ENCODE measurements at places on chromosomes 6 and 20.

DNA sequence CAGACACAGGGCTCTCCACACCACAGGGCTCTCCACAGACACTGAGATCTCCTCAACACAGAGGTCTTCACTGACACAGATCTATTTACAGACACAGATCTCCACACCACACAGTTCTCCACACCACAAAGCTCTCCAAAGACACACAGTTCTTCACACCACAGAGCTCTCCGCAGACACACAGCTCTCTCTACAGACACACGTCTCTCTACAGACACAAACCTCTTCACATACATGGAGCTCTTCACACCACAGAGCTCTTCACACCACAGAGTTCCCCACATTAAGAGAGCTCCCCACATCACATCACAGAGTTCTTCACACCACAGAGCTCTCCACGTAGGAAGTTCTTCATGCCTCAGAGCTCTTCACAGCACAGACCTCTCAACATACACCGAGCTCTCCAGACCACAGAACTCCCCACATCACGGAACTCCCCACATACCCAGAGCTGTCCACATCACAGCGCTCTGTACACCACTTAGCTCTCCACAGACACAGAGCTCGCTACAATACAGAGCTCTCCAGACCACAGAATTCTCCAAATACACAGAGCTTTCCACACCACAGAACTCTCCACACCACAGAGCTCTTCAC is 53.9 kb downstream of the ERMARD start:
- DNase-seq, result no peak

GRCh38 chr6:7697820-7698623 is 27.9 kb upstream of the BMP6 start:
- no peak for DNase-seq

DNA sequence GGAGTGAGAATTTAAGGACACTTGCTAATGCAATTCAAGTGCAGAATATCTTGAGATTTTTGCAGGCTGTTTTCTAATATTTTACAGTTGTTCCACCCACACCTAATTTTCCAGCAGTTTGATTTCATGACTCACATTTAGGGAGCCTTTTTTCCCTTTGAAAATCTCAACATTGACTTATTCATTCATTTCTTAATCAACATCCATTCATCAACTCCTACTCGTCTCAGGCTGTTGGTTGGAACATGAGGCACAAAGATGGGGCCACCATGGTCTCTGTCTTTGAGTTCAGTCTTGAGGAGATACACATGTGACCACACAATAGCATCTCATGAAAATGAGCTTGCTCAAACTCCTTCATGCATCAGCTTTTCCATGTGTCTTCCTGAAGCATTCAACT is 135.6 kb downstream of the UNC5CL start:
- DNase-seq, result no peak

DNA sequence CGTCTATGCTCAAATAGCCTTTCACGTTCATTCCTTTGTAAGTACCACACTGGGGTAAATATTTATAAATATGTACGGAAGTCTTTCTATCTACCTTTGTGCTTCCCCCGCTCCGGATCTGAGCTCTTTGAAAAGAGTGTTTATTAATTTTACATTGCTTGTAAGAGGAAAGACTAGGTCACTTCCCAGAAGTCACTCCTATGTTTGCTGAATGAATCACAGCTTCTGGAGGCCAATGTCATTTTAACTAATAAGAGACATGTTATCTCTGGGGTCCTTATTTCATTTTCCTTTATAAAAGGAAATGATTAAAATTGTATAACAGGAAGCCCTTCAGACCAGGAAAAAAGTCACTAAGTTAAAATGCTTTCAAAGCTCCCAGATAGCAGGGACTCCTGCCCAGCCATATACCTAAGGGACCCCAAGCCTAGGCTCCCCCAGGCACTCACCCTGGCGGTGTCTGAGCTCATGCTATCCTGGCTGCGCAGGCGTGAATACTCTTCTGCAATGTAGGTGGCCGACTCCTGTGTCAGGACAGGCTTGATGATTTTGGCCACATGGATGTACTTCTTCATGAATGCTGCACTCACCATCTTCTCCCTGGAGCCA is 12.6 kb downstream of the MCM3 start:
- no peak for DNase-seq

GRCh38 chr20:5309971-5310370 is 6.8 kb downstream of the PROKR2 start:
- DNase-seq, result no peak

DNA sequence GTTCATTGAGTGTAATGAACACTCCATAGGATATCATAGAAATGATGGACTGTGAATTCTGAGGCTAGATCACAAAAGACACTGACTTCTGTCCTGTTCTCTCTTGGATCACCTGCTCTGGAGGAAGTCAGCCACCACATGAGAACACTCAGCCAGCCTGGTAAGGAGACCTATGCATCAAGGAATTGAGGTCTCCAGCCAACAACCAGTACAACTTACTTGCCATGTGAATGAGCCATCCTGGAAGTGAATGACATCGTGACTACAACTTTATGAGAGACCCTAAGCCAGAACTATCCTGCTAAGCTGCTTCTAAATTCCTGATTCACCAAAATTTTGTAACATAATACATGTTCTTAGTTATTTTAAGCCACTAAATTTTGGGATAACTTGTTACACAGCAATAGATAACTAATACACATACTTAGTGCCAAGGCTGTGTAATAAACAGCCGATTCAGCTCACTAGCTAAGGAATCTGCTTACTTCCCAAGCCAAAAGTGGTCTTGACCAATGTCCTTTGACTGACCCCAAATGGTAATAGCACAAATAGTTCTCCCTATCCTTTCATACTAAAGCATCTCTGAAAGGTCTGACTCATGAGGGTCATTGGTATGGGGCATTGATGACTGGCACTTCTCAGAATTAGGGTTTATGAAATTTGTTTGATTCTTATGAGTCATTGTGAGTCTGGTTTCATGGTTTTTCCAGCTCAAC is 6.9 kb upstream of the CTNNBL1 start:
- DNase-seq, result no peak

GRCh38 chr6:11214901-11215300 is 17.6 kb downstream of the NEDD9 start:
- DNase-seq, result no peak

DNA sequence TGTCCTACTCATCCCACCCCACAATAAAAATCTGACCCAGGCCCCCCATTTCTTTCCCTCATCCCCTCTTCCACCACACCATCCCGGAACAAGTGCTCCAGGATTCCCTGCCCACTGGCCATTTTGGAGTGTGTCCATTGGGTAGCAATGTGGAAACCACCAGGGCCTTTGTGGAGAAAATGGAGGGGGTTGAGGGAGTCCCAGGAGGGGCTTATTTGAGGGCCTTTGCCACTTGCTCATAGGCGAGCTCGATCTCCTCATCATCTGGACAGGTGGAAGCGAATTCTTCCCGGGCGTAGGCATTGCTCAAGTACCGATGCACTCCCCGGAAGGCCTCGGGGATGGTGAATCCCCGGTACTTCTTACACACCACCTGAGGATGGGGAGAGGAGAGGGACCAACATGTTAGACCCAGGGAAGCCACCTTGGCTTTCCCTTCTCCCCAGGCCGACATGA is 1.6 kb upstream of the DDAH2 start:
- no peak for DNase-seq

DNA sequence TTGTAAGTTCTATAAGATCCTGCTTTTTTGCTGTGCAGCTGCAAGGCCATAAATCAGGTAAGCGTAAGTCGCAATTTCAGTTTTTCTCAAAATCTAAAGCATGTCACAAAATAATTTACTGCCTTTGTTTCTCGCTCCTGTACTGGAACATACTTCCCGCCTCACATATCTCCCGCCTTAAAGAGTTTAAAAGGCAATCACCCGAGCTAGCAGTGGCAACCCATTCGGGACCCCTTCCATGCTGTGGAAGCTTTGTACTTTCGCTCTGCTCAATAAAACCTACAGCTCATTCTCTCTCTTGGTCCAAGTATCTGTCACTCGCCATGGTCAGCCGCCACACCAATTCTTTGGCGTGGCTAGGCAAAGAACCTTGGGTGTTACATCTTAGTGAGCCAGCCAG is 34.0 kb downstream of the CEP85L start:
- DNase-seq, result no peak

- no peak for DNase-seq
These were observed 72.6 kb upstream of the STXBP5 start for GRCh38 chr6:147131532-147132128.

DNA sequence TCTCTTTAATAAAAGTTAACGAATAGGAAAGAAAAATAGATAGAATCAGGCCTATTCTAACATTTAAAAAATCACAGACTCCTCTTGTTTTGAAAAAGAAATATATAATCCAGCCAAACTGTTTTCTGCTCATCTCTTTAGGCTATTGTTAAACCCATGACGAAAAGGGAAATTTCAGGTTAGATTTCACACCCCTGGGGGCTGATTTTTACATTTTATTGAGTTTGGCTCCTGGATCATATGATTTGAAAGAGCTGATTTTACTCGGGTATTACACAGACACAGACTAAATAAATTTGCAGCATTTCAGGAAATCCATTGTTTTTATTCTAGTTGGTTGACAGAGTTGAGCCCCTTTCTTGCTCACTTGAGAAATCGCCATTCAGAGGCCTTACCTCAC is 135.8 kb upstream of the HMGCLL1 start:
- DNase-seq, result no peak

DNA sequence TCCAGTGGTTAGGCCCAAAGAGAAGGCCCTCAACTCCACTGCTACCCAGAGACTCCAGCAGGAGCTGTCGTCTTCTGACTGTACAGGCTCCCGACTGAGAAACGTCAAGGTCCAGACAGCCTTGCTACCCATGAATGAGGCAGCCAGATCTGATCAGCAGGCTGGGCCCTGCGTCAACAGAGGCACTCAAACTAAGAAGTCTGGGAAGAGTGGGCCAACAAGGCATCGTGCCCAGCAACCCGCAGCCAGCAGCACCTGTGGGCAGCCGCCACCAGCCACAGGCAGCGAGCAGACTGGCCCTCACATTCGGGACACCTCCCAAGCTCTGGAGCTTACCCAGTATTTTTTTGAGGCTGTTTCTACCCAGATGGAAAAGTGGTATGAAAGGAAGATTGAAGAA is 8.1 kb downstream of the LYRM2 start:
- no peak for DNase-seq

- no peak for DNase-seq
These were observed 220.8 kb upstream of the THEMIS start for GRCh38 chr6:128121610-128122009.

DNA sequence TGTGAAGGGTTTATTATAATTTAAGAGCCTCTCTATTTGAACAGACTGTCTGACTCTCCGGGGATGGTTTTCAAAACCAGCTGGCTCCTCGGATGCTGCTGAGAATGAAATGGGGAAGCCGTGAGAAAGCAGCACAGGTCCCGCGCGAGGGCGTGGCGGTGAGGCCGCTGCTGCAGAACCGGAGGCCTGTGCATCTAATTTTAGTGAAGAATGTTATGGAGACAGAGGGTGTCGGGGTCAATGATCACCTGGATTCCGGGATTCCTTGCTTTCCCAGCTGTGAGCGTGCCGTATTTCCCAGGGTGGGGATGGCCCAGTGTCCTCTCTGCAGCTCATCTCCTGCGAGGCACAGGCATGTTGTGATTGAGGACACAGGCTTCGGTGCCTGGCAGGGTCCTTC is 348.0 kb downstream of the CDH4 start:
- DNase-seq, result no peak

- no peak for DNase-seq
These were observed 38.0 kb downstream of the CITED2 start for GRCh38 chr6:139336488-139336887.

DNA sequence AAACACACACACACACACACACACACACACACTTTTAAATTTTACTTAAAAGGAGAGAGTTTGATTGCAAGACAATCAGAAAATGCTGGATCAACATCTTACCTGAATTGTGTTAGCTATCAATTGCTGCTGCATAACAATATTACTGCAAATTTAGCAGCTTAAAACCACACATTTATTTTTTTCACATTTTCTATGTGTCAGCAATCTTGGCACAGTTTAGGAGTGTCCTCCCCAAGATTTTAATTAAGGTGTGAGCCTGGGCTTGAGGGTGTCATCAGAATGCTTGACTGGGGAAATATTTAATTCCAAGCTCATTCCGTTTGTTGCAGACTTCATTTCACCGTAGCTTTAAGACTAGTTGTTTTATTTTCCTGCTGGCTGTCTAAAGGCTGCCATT is 431.0 kb upstream of the GJE1 start:
- no peak for DNase-seq

DNA sequence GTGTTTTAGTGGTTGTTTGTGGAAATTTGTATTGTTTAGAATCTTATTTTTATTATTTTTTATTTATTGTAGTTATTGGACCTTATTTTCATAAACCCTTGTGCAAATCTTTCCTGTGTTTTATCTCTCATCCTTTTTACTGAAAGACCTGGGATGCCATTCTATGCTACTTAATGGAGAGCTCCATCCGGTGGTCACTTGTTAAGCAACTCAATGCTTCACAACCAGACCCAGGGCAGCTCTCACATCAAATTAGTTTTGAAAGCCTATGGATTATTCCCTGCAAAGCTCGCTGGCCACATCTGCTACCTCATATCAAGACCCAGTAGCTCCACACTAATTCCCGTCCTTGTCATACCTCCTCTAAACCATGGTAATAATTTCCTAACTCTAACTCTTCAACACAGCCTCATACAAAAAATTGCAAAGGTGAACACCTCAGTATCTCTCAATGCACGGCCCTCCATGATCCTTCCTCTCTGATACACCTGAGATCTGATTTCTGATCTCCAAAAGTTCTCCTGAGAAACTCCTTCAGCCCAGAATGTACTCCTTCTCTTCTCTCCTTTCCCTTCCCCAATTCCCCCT is 296.6 kb upstream of the MANEA start:
- no peak for DNase-seq

GRCh38 chr20:22808628-22809027 is 224.3 kb upstream of the FOXA2 start:
- no peak for DNase-seq

DNA sequence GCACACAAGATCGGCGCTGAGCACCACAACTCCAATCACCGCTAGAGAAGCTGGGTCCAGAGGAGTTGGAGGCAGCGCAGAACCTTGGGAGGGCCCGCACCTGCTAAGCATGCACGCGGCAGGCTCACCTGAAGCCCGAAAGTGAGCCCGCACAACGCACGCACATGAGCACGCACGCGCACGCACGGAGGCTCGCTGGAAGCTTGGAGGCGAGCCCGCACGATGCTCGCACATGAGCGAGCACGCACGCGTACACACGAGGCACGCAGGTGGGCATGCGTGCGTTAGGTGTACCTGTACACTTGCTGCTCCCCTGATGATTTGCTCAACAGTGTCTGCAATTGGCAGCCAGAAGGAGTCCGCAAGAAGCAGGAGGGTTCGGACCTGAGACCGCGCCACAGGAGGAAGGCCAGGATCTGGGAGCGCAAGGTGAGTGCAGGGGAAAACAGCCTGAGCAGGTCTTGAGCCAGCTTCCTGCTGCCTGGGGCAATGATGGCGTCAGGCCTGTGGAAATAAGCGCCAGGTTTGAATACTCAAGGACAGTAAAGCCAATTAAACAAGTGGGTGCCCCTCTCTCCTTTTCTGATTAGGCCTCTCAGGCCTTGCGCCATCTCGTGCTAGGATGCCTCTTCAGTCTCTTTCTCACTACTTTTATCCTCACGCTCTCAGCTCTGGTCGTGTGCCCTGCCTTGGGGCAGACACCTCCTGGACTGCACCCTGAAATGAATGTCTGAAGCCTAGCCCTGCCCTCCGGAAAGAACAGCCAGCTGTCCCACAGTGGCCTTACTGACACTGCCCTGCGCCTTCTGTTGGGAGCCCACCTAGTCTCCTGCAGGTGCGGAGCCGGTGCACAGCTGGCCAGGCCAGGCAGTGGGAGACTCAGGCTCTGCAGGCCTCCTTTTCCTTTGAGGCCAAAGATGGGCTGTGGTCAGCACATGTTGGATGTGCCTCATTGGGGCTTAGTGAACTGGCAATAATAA is 340.4 kb downstream of the CDC5L start:
- DNase-seq, result no peak

- DNase-seq, result no peak
These were observed 40.8 kb downstream of the ZBTB2 start for GRCh38 chr6:151350442-151351145.

Data from activated CD8-positive, alpha-beta memory T cell treated with anti-CD3 and anti-CD28 coated beads for 1 hour (primary cell).